NCI-H1092 treated with DMSO at 0.1 percent for 48 hours (cell line): ENCODE measurements at places on chromosomes 1 and 21.

DNA sequence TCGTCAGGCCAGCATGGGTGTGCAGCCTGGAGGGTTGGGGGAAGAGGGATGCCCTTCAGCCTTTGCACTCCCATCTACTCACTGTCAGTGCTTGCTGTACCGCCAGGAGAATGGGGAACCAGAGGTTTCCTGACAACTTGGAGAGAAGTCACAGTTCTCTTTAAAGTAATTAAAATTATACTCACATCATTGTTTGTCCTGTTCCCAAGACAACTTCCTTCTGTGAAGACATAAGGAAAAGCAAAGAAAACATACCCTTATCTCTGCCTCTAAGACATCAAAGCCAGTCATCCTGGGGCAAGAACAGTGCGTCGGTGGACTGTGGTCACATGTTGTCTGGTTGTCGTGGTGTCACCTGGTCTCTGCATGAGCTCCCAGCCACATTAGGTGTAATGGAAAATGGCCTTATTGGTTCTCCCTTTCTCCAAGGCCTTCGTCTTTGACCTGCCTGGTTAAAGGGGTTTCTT, 17.6 kb downstream of the TRAF5 start:
- no peak for DNase-seq

DNA sequence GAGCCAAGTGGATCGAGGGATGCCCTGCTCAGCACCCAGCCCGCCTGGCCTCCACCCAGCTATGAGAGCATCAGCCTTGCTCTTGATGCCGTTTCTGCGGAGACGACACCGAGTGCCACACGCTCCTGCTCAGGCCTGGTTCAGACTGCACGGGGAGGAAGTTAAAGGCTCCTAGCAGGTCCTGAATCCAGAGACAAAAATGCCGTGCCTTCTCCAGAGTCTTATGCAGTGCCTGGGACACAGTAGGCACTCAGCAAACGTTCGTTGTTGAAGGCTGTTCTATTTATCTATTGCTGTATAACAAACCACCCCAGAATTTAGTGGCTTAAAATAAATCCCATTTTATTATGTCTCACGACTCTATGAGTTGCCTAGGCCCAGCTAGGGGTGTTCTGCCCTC, 6.8 kb upstream of the BSND start:
- DNase-seq, result no peak

DNA sequence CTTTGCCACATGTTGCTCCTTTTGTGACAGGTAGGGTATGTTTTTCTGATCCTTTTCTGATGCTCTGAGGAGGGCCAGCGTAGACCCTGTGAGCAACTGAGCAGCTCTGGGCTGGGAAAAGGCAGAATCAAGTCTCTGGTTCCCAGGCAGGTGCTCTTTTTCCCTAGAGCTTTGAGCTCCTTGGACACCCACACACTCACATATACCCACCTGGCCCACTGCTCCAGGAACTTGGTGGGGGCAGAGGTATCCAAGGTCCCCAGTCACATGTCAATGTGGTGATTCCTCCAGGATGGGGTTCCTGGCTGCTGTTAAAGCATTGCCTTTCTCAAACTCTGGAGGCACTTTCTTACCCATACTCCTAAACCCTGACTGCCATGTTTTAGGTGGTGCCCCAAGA, 5.4 kb downstream of the CD2 start:
- no peak for DNase-seq

DNA sequence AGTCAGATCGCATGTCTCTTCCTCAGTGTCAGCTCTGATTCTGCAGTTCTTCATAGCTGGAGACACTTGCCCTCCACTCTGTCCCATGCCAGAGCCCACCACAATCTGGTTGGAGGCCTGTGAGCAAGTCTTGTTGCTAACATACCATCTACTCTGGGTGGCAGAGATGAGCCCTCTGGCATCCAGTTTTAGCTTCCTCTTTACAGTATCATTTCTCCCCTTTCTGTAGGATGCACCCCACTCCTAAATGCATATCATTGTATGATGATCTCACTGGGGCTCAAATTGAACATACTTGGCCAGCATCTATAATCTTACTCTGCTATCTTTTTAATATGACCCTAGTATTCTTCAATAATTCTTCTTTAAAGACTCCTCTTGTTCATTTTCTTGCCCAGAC, 16.9 kb downstream of the PCNX2 start:
- no peak for DNase-seq

DNA sequence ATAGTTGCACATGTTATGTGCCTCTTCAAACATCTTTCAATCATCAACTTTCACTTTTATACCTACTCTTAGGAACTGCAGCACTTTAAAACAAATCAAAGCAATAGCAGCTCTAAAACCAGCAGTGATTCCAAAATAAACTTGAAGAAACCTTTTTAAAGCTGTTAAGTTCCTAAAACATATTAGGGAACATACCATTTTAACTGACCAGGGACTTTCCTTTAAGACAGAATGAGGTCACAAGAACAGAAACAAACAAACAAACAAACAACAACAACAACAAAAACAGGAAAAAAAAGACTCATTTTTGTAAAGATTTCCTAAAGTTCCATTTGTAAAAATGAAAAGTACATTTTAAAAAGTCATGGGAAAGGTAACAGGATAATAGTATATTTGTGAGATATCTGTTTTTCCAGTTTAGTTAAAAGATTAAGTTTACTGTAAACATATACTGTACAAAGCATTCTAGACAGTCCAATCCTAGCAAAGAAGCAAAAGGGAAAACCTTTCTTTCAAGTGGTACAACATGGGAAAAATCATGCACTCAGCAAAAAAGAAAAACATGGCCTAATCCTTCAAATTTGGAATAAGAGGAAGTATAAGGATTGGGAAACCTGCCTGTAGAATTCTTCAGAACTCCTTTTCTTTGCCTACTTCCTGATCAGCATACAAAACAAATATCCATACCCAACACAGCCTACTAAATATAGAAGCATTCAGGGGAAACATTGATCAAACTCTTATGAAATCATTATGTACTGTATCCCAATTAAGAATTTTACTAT, 45.5 kb downstream of the EPS15 start:
- DNase-seq, result no peak

DNA sequence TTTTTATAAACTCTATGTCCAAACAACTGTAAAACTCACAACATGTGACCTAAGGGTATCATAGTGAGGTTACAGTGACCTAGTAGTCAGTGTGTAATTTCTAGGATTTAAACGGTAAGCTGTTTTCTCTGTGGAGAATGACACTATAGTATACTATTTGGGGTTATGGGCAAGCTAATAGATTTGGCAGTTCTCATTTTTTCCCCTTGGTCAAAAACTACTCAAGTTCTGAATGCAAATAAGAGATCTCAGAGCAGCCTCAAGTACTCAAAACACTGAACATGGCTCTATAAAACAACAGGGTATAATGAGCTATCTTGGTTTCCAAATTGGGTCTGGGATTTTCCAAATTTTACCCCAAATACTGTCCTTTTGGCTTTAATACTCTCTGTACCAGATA, 88.5 kb upstream of the HMCN1 start:
- DNase-seq, result no peak

DNA sequence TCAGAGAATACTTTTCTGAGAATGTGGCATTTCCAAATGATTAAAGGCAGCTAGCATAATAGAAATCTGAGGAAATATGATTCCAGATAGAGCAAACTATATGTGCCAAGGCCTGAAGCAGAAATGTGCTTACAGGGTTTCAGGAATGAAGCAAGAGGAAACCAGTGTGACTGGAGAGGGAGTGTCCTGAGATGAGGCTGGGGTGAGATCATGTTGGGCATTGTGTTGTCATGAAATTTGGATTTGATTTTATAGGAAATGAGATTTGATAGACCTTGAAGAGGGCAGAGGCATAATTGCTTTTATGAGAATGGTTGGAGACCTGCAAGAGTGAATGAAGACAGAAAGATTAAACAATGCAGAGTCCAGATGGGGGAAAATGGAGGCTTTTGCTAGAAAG, 338.1 kb upstream of the SNX7 start:
- no peak for DNase-seq

- DNase-seq, result no peak
These were observed 509.6 kb upstream of the CXADR start for GRCh38 chr21:17003258-17003615.

DNA sequence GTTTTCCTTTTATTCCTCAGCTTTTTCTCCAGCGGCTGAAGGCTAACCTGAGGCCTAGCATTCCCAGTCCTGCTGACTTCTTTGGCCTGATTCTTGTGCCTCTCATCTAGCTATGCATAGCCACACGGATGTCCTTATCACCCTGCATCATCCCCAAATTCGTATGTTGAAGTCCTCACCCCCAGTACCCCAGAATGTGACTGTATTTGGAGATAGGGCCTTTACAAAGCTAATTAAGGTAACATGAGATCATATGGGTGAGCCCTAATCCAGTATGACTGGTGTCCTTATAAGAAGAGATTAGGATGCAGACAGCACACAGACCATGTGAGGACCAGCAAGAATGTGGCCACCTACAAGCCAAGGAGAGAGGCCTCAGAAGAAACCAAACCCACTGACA, 44.6 kb downstream of the CDCP2 start:
- no peak for DNase-seq

DNA sequence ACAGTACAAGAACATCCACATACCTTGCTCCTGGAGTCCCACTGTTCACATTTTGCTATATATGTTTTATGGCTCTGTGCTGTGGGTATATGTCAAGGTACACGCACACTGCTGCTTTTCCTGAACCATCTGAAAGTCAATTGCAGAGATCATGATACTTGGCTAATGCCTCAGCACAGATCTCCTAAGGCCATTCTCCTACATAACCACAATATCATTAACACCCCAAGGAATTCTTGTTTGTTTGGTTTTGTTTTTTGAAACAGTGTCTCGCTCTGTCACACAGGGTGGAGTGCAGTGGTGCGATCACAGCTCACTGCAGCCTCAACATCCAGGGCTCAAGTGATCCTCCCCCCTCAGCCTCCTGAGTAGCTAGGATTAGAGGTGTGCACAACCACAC, 16.0 kb downstream of the CTNNBIP1 start:
- DNase-seq, result no peak

- DNase-seq, result no peak
These were observed 86.8 kb downstream of the KCNJ6 start for GRCh38 chr21:37829447-37829846.

- DNase-seq, result no peak
These were observed 20.4 kb downstream of the GPR161 start for GRCh38 chr1:168116327-168116799.

DNA sequence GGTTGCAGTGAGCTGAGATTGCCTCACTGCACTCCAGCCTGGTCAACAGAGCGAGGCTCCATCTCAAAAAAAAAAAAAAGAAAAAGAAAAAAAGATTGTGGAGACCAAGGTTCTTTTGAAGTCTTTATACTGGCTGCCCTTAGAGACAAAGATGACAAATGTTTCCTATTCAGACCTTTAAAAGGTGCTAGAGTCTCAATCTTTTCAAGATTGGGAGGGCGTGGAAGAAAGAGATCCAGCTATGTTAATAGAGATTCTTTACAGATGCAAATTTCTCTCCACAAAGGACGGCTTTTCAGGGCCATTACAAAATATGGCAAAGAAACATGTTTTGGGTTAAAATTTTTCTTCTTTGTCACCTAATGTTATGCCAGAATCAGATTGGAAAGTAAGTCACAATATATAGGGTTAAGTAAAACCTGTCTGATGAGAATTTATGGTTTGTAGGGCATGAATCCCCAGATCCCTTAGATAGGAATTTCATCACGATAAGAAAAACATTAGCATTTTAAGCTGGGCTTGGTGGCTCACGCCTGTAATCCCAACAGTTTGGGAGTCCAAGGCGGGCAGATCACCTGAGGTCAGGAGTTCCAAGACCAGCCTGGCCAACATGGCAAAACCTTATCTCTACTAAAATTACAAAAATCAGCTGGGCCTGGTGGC, 13.0 kb upstream of the MORC3 start:
- no peak for DNase-seq

DNA sequence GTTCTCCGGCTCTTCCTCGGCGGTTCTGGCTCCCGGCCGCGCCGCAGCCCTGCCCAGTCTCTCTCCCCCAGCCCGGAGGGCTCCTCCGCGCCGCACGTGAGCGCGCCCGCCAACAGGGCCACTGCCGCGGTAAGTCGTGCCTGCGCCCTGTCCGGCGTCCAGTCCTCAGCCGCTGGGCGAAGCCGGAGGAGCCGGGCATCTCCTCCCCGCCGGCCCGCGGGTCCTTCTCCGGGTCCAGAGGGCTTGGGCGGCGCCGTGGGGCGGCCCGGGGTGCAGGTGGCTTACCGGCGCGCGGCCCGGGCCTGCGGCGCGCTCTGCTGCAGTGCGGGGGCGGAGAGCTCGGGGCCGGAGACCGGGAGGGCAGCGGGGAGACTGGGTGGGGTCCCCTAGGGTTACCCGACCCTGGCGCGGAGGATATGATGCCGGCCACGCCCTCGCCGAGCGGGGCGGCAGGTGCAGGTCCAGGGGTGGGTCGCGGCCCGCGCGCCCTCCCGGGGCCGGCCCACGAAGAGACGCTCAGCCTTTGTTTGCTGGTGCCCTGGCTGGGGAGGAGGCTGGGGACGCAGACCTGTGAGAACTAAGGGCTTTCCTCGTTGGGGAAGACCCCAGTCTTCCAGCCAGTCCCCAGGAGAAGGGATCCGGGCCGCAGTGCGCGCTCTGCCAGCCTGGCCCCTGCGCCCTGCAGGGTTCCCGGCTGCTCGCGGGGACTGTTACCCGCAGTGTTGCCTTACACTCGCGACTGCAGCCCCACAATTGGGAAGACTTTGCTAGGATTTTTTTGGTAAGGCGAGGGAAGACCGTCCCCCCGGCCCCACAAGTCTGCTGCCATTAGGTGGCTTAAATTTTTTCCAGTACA, at the start of gene DOP1B:
DOP1B (plus strand) TSS at position 10 of the 856 bp plus-strand sequence. CDS start 7,910 bp downstream, outside the sequence.
- no peak for DNase-seq

DNA sequence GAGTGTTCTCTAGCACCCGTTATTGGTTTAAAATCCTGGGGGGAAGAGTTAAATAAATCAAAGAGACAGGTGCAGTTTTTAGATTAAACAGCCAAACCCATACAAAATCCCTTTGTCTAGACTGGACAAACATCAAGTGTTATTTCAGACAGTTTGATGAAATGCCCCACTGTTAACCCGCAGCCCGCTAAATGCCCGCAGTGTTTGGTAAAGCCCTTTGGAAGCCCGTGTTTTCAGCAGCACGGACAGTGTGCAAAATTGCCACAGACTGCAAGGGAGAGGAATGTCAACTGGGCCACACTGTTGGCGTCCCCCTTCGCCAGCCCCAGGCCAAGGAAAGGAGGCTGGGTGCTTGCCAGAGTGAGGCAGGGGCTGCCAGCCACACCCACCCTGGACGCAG, 26.6 kb downstream of the AJAP1 start:
- DNase-seq, result no peak
